CD8-positive, alpha-beta memory T cell (primary cell): ENCODE measurements at places on chromosomes 2 and 18. TPM values are rescaled to one million over a fixed set of nuclear protein-coding genes. Genes with fewer than 3 reads are reported as not detected.

- H3K27me3 ChIP-seq, result no peaks in the 10 kb centered on the region
- H3K4me1 ChIP-seq, result no peaks in the 10 kb centered on the region
- no peak for DNase-seq
- no peaks in the 10 kb centered on the region for H3K36me3 ChIP-seq
- H3K27ac ChIP-seq, result no peak overlapping the region
- no peak overlapping the region for H3K4me3 ChIP-seq
Observed at GRCh38 chr2:106869512-106870275, 16.3 kb downstream of the ST6GAL2 start.

DNA sequence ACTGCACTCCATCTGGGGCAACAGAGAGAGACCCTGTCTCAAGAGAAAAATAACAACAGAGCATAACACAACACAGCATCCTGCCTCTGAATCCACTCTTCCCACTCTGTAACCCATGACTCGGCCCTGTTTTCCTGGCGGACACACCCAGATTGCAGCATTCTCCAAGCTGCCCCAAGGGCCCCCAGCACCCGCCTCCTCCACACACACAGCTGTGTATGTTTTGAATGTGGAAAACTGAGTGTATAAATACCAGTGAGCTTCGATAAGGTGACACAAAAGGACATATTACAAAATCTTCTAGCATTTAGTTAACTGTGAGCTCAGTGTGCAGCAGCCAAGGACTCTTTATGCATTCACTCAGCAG, 13.0 kb downstream of the IMPA2 start:
- no peak overlapping the region for H3K4me3 ChIP-seq
- H3K4me1 ChIP-seq, result peaks cover 4% of the 10 kb centered on the region
- no peaks in the 10 kb centered on the region for H3K27me3 ChIP-seq
- H3K27ac ChIP-seq, result no peak overlapping the region
- no peak for DNase-seq

DNA sequence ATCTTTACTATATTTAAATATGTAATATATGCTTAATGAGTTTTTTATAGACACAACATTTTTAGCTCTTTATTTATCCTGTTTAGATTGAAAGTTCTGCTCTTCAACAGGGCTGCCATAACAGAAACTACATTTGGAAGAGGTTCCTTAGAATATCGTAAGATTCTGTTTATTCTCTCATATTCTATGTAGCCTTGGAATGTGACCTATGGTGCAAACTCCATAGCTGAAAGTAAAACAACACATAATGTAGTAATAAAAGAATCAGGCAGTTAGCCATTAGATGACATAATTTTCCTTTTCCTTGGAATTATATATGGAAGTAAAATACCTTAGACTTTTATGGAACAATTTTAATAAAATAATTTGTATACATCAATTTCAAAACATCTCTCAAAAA, 91.3 kb downstream of the ZNF804A start:
- DNase-seq, result no peak
- H3K4me3 ChIP-seq, result no peak overlapping the region
- H3K36me3 ChIP-seq, result no peaks in the 10 kb centered on the region
- no peaks in the 10 kb centered on the region for H3K4me1 ChIP-seq
- no peak overlapping the region for H3K27ac ChIP-seq
- H3K27me3 ChIP-seq, result no peaks in the 10 kb centered on the region

GRCh38 chr2:25543-25942, 20.8 kb downstream of the FAM110C start:
- no peaks in the 10 kb centered on the region for H3K27me3 ChIP-seq
- DNase-seq, result no peak
- peaks cover 26% of the 10 kb centered on the region for H3K4me1 ChIP-seq
- H3K36me3 ChIP-seq, result no peaks in the 10 kb centered on the region
- no peak overlapping the region for H3K27ac ChIP-seq

DNA sequence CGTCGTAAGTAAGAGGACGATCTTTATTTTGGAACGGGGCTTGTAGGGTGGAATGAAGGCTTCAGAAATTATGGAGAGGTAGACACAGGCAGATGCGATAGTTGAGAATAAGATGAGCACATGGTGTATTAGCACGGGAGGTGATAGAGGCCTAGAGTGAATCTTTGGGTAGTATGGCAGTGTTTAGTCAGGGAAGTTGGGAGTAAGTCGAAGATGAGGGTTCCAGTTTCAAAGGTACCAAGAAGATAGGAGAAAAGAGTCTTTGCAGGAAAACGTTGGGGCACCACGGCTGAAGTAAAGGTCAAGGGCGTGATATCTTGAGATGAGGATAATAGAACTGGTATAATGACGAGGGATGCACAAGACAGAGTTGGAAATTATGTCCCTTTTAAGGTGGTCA, 654 bp downstream of the PIK3C3 start:
- H3K27me3 ChIP-seq, result no peaks in the 10 kb centered on the region
- no peak for DNase-seq
- H3K36me3 ChIP-seq, result peaks cover 11% of the 10 kb centered on the region
- H3K27ac ChIP-seq, result peak overlapping the region; percentile 96

DNA sequence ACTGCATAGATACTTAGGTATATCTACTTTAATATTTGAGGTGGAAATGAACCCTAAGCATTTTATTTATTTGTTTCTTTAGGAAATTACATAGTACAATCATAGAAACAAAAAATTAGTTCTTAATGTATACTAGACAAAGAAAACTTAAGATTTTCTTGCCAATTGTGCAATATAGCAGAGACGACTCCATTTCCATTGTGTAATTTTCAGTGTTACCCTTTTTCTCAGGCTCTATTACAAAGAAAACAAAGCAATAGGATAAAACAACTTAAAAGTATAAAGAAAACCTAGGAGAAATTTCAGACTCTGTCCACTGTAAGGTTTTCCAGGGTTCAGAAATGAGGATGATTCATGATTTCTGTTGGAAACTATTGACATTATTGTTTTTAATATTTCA, 89.0 kb upstream of the SERTAD2 start:
- DNase-seq, result no peak
- no peaks in the 10 kb centered on the region for H3K4me1 ChIP-seq
- H3K27ac ChIP-seq, result no peak overlapping the region

DNA sequence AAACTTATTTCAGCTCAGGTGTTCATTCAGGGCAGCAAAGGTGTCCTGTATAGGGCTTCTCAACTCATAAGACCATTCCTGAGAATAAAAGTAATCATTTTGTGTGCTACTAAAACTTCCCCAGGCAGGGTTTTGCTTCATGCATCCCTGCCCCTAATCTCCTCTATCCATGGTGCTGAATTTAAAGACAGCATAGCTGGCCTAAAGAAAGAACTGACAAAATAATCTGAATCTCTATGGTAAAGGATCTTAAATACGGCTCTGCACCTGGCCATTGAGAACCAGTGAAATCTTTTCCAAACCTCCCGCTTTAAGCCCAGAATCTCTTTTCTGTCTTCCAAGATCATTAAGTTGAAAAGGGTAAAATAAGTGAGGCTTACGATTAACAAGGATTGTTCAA, 292.1 kb upstream of the KLHL29 start:
- no peak overlapping the region for H3K27ac ChIP-seq
- no peaks in the 10 kb centered on the region for H3K27me3 ChIP-seq
- H3K4me3 ChIP-seq, result no peak overlapping the region
- no peaks in the 10 kb centered on the region for H3K4me1 ChIP-seq
- H3K36me3 ChIP-seq, result no peaks in the 10 kb centered on the region
- no peak for DNase-seq

GRCh38 chr2:24315669-24316068, 44.7 kb downstream of the ITSN2 start:
- no peak overlapping the region for H3K27ac ChIP-seq
- H3K36me3 ChIP-seq, result peaks cover 15% of the 10 kb centered on the region
- no peaks in the 10 kb centered on the region for H3K4me1 ChIP-seq

DNA sequence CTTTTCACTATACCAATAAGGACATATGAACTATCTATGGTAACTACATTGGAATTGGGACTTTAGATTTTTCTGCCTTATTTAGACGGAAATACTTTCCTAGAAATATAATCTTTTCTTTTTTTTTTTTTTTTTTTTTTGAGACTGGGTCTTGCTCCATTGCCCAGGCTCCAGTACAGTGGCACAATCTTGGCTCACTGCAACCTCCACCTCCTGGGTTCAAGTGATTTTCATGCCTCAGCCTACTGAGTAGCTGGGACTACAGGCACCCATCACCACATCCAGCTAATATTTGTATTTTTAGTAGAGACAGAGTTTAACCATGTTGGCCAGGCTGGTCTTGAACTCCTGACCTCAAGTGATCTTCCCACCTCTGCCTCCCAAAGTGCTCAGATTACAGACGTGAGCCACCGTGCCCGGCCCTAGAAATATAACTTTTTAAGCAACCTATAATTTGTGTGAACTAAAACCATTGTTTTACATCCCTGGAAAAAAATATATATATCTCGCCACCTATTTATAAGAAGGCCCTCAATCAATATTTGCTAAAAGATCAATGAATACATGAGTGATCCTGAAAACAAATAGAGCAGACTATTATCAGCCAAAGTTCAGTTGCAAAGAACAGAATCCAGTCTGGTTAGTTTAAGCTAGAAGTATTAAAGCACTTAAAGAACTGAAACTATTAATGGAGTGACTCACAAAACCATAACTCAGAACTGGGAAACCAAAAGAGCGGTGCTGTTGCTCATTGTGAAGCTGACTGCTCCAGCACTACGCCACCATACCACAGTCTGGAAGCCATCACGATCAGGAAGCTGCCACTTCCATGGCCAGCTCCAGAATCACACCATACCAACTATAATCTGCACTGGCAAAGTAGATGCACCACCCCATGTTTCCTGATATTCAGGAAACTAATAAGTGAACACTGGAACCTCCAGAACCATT, 8.4 kb upstream of the HNRNPLL start:
- DNase-seq, result no peak
- peaks cover 5% of the 10 kb centered on the region for H3K4me1 ChIP-seq
- H3K27ac ChIP-seq, result no peak overlapping the region
- no peaks in the 10 kb centered on the region for H3K36me3 ChIP-seq

DNA sequence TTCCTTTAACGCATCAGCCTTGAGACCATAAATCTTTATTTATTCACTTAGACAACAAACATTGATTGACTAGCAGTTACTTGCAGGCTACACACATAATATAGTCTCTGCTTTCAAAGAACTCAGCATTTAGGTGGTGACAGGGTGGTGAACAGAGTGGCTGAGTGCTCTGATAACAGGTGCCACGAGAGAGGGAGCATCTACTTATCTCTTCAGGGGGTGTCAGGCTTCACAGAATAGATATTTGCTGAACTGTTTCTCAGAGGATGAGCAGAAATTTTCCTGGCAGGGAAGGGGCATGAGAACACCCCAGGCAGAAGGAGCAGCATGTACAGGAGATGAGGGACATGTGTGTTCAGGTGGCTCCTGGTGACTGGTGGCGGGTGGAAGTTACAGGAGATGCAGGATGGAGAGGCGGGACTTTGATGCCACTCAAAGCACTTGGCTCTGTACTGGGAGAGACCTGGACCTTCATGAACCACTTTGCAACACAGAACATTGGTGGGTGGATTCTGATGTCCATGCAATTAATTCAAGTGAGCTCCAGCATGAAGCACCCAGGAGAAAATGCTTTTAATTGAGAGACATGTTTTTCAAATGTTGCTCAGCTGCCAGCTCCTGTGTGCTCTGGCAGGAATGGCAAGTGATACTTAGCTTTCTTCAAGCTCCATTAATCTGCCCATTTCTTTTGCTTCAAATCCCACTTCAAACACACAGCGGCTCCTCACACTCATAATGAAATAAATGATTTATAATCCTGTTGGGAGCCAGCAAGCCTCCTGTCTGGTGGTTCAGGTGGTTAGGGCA, 248.9 kb downstream of the MYCN start:
- H3K27ac ChIP-seq, result no peak overlapping the region
- DNase-seq, result no peak
- H3K4me3 ChIP-seq, result no peak overlapping the region
- no peaks in the 10 kb centered on the region for H3K27me3 ChIP-seq

GRCh38 chr18:50315100-50315871, 27.8 kb upstream of the CXXC1 start:
- no peaks in the 10 kb centered on the region for H3K27me3 ChIP-seq
- DNase-seq, result no peak
- no peak overlapping the region for H3K27ac ChIP-seq
- no peaks in the 10 kb centered on the region for H3K4me1 ChIP-seq

DNA sequence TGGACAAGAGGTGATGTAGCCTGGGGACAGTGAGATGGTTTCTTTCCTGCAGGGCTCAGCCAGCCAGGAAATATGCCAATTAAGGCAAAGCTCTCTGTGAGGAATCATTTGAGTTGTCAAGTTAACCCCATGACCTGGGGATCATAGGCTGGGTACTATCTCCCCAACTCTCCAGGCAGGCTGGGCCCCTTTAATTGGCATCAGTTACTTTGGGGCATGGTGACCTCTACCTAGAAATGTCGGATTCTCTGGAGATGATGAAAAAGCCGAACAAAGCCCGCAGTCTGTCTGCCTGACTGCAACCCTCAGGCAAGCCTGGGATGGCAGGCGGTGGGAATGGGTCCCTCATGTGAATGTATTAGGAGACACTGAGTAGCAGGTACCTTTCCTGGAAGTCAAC, 193.5 kb upstream of the SMAD2 start:
- no peaks in the 10 kb centered on the region for H3K4me1 ChIP-seq
- no peaks in the 10 kb centered on the region for H3K36me3 ChIP-seq
- no peak overlapping the region for H3K27ac ChIP-seq

DNA sequence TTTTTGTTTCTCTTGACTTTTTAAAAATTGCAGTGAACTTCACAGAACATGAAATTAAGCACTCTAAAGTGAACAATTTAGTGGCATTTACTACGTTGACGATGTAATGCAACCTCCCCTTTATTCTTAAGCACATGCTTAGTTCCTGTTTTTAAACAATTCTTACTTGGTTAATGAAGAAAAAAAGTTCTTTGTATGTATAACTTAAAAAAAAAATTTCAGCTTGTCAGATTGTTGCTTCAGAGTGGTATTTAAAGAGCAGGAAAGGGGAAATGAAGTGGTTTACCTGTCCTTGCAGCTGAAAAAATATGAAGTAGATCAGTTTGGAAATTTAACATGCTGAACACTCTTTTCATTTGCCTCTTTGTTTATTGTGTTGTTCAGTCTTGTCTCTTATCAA, 95.7 kb upstream of the RASGRP3 start:
- H3K36me3 ChIP-seq, result no peaks in the 10 kb centered on the region
- H3K4me1 ChIP-seq, result no peaks in the 10 kb centered on the region
- DNase-seq, result no peak
- no peak overlapping the region for H3K27ac ChIP-seq

DNA sequence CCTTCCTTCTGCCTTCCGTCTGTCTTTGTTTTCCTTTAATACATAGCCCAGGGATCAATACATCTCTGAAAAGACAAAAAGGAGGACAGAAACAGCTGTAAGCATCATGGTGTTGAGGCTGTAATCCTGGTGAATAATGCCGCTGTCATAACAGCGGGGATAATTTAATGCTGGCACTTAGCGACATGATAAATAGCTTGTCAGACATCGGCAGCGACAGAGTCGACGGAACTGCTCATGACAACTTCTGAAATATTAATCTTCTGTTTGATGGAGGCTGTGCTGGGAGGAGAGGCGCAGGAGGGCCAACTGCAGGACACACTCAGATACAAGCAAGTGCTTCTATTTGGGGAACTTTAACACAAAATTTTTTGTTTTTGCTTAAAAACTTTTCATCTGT, 602.2 kb downstream of the GALR1 start:
- H3K36me3 ChIP-seq, result no peaks in the 10 kb centered on the region
- H3K27ac ChIP-seq, result no peak overlapping the region
- H3K27me3 ChIP-seq, result no peaks in the 10 kb centered on the region
- no peaks in the 10 kb centered on the region for H3K4me1 ChIP-seq
- H3K4me3 ChIP-seq, result no peak overlapping the region

- H3K4me3 ChIP-seq, result no peak overlapping the region
- no peak for DNase-seq
- no peak overlapping the region for H3K27ac ChIP-seq
- peaks cover 4% of the 10 kb centered on the region for H3K4me1 ChIP-seq
- H3K27me3 ChIP-seq, result no peaks in the 10 kb centered on the region
Observed at GRCh38 chr2:111194835-111195621, 74.3 kb downstream of the BCL2L11 start.

The SPATA3 gene
- total RNA-seq, result not detected

The OSR1 gene
- total RNA-seq, result not detected

The AGXT gene
- total RNA-seq, result not detected

The SCN3A gene
- total RNA-seq, result not detected

The IL36A gene
- not detected for total RNA-seq
